ENCODE measurements at places on chromosomes 2 and 18. TPM values are rescaled to one million over a fixed set of nuclear protein-coding genes. Genes with fewer than 3 reads are reported as not detected.

The ATP6V1B1 gene
- total RNA-seq, result 0.38 TPM

The VWA3B gene
- total RNA-seq, result not detected

The ACVR1 gene
- total RNA-seq, result 20.3 TPM

The IMPACT gene
- 36.4 TPM for total RNA-seq

The SLC40A1 gene
- 5.9 TPM for total RNA-seq

The ZNF804A gene
- under 0.01 TPM for total RNA-seq

The FNDC4 gene
- 24.5 TPM for total RNA-seq

The SLC9A2 gene
- not detected for total RNA-seq

The KCNG2 gene
- total RNA-seq, result 0.19 TPM

The GALNT5 gene
- 87.6 TPM for total RNA-seq

The CIDEA gene
- 0.58 TPM for total RNA-seq

The HOXD10 gene
- 0.19 TPM for total RNA-seq

The TMEM163 gene
- total RNA-seq, result not detected

The CNGA3 gene
- total RNA-seq, result not detected

The SERPINB3 gene
- not detected for total RNA-seq

The WNT6 gene
- total RNA-seq, result not detected

The LINC00305 gene
- not detected for total RNA-seq

The CENPA gene
- total RNA-seq, result 17.4 TPM

The SPHKAP gene
- total RNA-seq, result not detected

Measured in regular cardiac myocyte (primary cell).